ENCODE measurements at places on chromosomes 12 and 14. TPM values are rescaled to one million over a fixed set of nuclear protein-coding genes. Genes with fewer than 3 reads are reported as not detected.

Gene MMP14
- total RNA-seq: 0.51 TPM

Gene VASH1
- total RNA-seq: 4.2 TPM

Gene KCNJ8
- total RNA-seq: 0.29 TPM

Gene SINHCAF
- total RNA-seq: 52.9 TPM

Gene JPH4
- not detected for total RNA-seq

Gene KLRB1
- total RNA-seq: not detected

Gene BMP4
- 2.0 TPM for total RNA-seq

Gene NTF3
- not detected for total RNA-seq

Gene XRCC3
- 28.4 TPM for total RNA-seq

Gene TPPP2
- not detected for total RNA-seq

Gene LRTM2
- total RNA-seq: 0.07 TPM

Measured in A549 treated with CORT108297 at 1 μM for 4 hours (cell line).